NCI-H1417 (cell line): ENCODE measurements at places on chromosomes 16 and 17.

DNA sequence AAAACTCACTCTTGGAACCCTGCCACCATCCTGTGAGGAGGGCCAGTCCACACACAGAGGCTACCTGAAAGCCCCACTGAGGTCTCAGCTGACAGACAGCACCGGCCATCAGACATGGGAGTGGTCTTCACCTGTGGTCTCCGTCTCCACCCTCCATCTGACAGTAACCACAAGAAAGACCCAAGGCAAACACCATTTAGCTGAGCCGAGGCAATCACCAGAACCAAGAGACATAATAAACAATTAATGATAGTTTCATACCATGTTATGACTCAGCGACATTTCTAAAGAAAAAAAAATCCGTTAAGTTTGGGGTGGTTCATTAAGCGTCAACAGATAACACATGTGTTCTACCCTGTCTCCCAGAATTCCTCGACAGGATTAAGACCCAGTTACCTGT is 6.1 kb upstream of the EVPLL start:
- DNase-seq: no peak

DNA sequence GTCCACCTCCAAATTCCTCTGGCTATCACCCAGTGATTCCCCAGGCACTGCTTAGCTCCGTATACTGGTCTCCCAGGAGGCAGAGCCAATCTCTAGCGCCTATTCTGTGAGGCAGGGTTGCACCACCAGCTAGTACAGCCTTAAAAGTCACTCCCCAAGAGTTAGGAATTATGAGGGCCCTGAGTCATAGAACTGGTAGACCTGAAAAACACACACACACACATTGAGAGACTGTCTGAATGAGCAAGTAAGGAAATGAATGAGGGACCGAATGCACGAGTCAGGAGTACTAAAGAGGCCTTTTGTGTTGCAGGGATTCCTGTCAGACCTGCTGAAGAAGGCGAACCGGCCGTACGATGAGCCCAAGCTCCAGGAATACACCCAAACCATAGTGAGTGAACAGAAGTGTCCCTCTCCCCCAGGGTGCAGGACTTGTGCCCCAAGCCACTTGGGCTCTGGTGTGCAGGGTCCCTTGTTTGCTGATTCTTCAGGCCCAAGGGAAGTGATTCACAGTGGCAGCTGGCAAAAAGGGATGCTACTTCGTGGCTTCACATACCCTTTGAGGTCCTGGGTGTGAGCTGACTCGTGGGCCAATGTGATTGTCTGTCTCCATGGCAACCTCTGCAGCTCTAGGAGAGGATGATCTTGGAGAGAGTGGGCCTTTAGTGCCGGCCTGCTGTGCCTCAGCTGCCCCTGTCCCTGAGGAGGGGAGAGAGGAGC is 24.7 kb downstream of the CALB2 start:
- no peak for DNase-seq

DNA sequence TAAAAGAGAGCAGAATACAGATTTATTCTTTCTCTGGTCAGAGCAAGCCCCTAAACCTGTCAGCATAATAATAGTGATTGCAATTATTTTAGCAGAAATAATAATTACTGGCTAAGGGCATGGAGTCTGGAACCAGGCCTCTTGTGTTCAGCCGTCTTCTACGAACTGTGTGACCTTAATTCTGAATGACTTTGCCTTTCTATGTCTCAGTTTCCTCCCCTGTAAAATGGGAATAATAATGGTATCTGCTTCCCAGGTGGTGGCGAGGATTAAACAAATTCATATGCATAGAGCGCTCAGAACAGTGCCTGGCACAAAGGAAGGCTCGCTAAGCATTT is 33.4 kb downstream of the RAB11FIP4 start:
- DNase-seq: no peak

- DNase-seq: no peak
These were observed 33.2 kb downstream of the MAP2K6 start for GRCh38 chr17:69447726-69448125.

DNA sequence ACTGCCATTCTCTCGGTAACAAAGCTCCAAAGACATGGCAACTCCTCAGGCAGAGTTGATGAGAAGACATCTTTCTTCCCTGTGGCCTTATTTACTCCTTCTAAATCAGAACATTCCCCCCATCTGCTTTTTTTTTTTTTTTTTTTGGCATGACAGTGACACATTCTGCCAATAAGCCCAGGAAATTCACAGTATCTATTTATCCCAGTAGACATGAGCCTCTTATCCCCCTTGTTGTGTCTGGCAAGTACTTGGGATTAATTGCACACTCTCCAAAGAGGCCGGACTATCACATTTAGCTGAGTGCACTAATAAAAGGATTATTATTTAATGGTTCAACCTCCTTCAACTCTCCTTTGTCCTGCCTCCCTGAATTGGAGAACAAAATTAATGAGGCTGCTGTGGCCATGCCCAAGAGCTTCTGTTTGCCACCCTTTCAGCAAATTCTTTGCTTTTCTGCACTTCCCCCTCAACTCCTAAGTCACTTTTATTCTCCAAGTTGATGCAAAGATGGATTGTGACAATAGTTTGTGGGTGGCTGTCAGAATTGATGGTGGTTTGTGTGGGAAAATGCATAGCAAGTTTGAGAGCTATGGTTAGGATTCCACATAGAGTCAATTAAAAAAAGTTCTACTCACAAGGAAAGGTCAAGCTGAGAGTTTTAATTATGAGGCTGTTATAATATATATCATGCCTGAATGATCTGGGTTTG is 47.2 kb downstream of the GPR139 start:
- peak; percentile 21 for DNase-seq

DNA sequence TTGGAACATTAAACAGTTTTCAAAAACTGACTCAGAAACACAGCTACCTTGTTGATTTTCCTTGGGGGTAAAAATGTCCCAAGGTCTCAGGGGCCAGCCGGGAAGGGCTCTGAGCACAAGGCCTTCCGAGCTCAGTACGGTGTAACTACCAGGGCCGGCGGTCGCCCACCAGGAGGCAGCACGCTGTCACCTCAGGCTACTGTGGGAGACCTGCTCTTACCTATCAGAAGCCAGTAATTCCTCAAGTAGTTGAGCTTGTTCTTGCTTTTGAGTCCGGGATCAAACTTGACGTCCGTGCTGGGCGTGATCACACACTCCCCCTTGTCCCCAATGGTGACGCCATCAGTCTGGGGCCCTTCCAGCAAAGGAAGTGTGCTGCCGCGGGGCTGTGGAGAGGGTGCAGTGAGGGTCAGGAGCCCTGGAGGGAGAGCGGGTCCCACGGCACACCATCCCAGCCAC is 43.4 kb upstream of the ICAM2 start:
- DNase-seq: peak; percentile 50

DNA sequence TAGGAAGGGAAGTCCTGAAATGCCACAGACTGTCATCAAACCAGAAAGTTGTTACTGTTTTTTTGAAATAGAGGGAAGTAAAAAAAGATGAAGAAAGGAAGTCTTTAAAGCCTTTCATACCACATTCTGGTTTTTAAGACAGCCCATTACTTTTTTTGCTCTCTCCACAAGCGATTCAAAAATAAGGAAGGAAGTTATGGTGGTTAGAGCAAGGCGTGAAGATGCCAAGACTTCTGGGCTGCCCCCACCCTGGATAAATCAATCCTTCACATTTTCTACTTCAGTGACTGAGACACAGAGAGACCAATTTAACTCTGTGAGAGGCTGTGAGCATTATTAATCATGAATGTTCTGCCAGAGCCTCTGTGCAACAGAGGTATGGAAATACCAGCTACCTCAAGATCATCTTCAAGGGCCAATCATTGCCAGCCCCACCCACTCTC is 82.3 kb upstream of the BCAR1 start:
- DNase-seq: no peak

DNA sequence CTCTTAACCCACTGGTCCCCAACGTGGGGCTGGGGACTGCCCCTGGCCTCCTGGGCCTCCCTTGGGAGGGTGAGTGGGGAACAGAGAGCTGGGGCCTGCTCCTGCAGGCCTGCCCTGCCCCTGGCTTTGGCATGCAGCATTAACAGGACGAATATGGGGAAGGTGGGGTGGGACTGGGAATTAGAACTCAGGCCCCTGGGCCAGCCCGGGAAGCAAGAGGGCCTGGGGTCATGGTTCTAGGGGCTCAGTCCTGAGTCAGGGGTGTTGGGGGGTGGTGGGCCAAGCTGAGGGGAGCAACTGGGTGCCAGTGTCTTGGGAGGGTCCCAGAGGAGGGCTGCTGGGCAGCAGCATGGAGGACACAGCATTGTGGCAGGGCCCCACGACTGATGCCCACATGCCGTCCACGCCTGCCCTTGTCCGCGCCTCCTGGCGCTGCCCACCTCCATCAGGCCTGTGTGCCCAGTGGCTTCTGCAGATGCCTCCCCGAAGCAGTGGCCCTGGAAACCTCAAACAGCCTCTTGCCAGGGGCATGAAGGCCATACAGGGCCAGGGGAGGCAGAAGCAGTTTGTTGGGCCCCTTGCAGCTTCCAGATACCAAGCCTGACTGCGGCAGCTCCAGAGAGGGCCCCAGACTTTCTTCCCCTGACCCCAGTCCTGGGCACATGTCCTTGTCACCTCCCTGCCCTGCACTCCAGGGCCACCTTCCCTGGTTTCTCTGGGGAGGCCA is 4.8 kb downstream of the MAP2K3 start:
- DNase-seq: no peak

- peak; percentile 75 for DNase-seq
These were observed 15.7 kb downstream of the ETV4 start for GRCh38 chr17:43530288-43531081.

GRCh38 chr17:38447502-38448085 is 19.3 kb downstream of the ARHGAP23 start:
- DNase-seq: peak; percentile 31

- DNase-seq: no peak
These were observed 4.5 kb upstream of the ACSF2 start for GRCh38 chr17:50421308-50422051.

DNA sequence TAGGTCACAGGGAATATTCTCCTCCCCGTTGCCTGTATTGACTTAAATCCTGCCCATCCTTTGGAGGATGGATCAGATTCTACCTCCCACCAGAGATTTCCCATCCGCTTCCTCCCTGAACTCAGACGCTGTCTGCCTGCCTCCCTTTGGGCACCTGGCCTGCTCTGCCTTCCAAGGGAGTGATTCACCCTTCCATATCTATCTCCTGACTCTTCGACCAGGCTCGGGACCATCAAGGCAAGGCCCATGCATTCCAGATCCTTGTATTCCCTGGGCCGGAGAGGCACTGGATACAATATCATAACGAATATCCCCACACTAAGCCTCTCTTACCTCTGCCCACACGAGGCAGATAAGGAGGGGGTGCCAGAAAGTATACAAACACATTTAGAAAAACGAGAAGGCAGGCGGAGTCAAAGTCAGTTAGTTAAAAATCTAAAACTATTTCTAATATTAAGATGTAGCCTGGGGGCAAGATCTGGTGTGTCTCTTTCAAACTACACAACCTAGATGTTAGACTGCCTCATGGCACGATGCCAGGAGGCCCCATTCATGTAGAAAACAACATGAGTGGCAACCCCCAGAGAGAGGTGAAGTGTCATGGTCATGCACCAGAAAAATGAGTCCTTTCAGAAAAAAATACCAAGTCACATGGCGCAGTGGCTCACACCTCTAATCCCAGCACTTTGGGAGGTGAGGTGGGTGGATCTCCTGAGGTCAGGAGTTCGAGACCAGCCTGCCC is 9.2 kb downstream of the PMP22 start:
- no peak for DNase-seq

- DNase-seq: peak; percentile 15
These were observed at the start of gene RNF222 for GRCh38 chr17:8397636-8398035. TSS of gene RNF222 (minus strand) at chr17:8397827. CDS start at chr17:8393461, 4,366 bp downstream.

GRCh38 chr17:16398270-16399267 is 16.8 kb upstream of the TRPV2 start:
- no peak for DNase-seq

- DNase-seq: no peak
These were observed 311.4 kb downstream of the SNX29 start for GRCh38 chr16:12287796-12288536.

- no peak for DNase-seq
These were observed 39.8 kb downstream of the ABCA5 start for GRCh38 chr17:69287168-69287567.
